ENCODE measurements at places on chromosomes 3 and 15.
A peak's percentile ranks its signal among the peaks of the same experiment; 100 is the strongest.

DNA sequence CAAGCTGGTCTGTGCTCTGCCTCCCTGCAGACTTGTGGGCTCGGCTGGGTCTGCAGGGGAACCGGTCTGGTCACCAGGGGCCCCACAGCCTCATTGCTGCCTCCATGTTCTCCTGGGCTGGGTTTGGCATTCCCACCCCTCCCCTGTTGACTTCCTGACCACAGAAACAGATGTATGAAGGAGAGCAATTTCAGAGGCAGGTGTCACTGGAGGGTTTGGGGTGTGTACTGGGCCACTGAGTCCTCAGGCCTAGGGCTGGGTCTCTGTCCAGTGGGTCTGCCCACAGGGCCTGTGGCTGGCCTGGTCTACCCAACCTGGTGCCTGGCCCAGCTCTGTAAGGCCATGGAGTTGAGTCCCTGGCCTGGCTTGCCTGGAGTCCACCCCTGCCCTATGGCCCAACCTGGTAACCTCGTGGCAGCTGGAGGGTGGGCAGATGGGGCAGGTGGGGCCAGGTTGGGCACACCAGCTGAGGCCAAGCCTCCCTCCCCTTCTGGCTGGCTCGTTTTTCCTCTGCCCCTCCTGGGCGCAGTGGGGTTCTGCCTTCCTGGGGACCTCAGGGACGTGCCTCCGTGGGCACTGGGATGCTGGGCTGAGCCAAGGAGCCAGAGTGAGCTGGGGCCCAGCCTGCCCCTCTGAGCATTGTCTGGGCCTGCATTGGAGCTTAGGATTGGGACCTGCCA lies 20.8 kb downstream of the PLXNA1 start:
- no peak for DNase-seq

DNA sequence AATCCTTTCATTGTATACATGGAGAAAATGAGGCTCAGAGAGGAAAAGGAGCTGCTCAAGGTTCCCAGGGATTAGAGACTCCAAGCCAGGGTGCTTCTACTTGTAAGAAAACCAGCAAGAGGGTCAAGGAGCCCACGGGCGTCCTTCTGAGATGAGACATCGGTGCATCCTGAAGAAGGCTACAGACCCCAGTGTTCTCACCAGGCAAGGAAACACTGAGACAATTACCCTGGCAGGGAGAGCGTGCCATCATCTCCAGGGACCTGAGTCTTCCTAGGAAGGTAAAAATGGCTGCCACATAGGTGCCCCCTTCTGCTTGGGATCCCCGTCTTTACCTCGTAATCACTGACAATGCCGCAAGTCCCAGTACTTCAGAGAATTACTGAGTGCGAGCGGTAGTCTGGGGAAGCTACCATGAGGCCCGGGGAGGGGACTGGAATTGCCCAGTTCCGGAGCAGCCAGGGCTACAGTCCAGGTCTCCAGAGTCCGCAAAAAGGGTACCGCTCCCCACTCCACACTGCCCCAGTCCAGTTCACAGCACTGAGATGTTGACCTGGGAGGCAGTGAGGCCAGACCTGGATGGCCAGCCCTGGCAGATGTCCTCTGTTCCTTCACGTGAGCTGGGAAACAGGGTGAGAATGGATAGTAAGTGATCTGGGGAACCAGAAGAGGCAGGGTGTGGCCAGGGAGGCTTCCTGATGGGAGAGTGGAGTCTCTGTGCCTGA lies 164.7 kb upstream of the SMAD3 start:
- no peak for DNase-seq

GRCh38 chr3:2468816-2469215 lies 370.1 kb downstream of the CNTN4 start:
- no peak for DNase-seq

GRCh38 chr3:172203522-172204258 lies 164.3 kb downstream of the FNDC3B start:
- no peak for DNase-seq

DNA sequence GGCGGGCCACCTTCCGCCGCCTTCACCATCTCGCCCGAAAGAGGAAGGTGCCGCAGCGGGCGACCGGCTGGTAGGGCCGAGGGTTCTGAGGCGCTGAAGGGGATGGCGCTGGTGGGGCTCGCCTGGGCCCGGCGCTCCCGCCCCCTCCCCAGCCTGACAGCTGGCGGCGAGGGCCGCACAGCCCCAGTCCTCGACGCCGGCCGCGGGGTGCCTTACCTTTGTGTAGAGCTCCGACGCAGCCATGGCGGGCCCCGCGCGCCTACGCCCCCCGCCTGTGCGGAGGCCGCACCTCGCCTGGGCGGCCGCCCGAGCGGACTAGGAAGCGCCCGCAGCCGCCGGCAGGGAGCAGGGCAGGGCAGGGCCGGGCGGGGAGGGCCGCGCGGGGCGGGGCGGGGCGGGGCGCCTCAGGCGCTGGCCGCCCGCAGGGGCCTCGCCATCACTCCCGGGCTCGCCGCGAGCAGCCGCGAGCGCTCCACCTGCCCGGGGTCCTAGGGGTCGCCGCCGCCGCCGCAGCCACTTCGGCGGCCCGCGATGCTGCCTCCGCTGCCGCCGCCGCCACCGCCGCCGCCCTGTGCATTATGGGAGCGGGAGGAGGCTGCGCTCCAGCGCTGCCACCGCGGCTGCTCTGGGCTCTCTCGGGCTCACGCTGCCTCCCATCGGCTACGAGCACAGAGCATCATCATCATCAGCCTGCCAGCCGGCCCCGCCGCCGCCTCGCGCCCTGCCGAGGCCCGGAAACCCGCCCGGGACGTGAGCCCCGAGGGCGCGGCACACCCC lies at the start of gene MYO5A:
MYO5A (minus strand) TSS at position 317 of the 777 bp plus-strand sequence; CDS start at position 243, 74 bp downstream.
- peak; percentile 63 for DNase-seq

DNA sequence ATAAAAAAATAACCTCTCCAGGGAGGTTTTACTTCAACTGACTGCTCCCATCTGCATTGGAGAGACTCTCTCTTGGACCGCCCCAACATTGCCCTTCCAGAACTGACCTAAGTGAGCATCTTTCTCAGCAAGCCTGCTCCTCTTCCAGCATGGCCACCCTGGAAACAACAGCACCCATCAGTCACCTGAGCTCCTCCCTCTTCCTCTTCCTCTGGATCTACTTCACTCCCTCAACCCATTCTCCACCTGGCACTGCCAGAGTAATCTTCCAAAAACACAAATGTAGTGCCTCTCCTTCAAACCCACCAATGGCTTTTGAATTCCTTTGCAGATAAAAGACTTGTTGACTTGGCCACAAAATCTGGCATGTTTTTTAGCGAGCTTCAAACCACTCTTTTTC lies 128.8 kb upstream of the NR2F2 start:
- DNase-seq: no peak

- DNase-seq: peak; percentile 83
Observed at GRCh38 chr3:157248590-157249422, 88.9 kb upstream of the CCNL1 start.

GRCh38 chr3:153976891-153977554 lies 144.2 kb upstream of the ARHGEF26 start:
- DNase-seq: peak; percentile 16

- no peak for DNase-seq
Observed at GRCh38 chr15:51629612-51630011, 7.0 kb upstream of the DMXL2 start.

DNA sequence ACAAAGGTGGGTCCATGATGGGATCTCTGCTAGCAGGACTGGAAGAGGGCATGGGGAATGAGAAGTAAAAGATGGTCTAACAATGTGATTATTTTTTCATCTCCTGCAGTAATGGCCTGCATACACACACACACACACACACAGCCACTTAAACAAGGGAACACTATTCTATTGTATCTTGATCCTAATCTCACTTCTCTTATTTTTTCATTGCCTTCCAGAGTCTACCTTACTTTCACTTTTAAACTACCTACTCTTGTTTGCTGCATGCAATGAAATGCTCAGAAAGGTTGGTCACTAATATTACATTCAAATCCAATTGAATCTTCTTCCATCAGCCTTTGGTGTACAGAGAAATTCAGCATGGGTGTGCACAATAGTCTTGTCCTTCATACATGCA lies 853.8 kb downstream of the IGSF11 start:
- no peak for DNase-seq

DNA sequence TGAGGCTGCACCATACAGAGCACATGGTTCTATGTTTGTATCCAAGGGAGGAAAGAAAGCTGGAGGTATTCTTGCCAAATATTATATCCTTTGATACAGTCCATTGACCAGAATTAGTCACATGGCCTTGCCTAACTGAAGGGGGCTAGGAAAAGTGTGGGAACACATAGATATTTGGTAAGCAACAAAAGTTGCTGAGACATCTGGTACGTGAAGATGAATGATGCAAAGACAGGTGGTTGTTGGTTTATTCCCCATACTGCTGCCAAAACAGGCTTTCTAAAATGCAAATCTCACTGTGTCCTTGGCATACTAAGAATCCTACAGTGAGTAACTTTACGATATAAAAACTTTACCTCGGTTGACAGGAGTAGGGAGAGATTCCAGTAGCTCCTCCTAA lies 162.2 kb downstream of the VGLL3 start:
- no peak for DNase-seq

DNA sequence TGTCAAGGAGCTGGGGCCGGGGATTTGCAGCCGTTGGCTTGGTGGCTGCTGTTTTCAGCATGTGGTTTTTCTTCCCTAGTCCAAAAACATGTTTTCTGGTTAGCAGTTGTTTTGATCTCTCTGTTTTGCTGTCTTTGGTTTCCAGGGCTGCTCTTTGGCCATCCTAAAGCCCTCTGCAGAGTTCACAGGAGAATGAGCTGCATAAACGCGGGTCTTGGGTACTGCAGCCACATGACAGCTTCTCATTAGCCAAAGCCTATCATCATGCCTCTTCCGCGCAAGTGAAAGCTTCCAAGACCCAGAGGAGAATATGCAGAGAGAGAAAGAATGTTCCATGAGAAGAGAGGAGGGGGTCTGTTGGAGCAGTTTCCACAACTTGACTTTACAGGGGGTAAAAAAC lies 138.5 kb downstream of the NTRK3 start:
- no peak for DNase-seq

DNA sequence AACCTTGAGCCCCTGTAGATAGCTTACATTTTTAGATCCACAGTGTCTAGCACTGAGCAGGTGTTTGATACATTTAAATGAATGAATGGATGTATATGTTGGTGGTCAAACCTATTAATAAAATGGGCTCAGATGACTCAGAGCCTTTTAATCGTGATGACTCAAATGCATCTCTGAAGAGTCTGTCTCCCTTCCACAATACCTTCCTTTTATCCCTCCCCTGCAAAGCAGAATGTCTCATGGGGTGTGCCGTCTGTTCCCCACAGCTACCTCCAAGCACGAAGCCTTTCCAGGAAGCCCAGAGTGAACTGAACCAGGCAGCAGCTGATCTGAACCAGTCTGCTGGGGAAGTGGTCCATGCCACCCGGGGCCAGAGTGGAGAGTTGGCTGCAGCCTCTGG lies 303.5 kb upstream of the TPM1 start:
- peak; percentile 58 for DNase-seq

DNA sequence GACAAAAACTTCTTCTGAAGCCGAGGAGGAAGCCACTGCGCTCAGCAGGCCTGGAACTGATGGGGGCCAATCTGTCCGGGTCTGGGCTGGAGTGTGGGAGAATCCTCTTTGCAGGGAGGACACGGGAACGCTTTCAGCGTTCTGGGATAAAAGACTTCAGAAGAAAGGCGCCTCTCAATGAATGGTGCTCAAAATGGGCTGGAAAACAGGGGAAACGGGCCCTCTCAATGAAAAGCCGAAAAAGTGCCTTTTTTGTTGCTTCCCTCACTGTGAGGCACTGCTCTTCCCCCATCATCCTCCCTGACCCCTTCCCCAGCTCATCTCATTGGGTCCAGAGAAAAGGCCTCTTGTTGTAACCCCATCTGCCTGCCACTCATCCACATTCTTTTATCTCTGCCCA lies 119.5 kb upstream of the LRIG1 start:
- no peak for DNase-seq

DNA sequence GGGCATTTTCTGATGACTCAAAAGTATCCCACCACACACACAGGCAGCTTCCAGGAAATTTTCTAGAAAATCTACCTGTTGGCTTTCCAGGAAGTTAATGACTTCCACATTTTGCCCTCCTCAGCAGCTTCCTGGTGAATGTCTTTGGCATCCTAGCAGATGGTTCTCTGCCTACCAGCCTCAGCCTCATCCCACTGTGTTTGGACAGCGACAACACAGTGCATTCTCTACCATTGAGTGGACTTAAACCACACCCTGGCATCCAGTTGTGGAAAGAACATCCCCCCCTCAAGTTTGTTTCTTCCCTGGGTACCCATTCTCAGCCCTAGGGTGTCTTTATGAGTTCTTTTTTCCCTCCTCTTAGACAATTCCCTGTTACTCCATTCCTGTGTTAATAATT lies 50.8 kb upstream of the GADL1 start:
- DNase-seq: no peak

- no peak for DNase-seq
Observed at GRCh38 chr15:46467041-46467440, 832.2 kb downstream of the SQOR start.

- peak; percentile 23 for DNase-seq
Observed at GRCh38 chr3:114274929-114275328, 18.9 kb upstream of the TIGIT start.

- no peak for DNase-seq
Observed at GRCh38 chr15:99425657-99426301, 140.0 kb upstream of the MEF2A start.

- DNase-seq: no peak
Observed at GRCh38 chr3:42552830-42553229, 28.9 kb downstream of the SEC22C start.

- DNase-seq: no peak
Observed at GRCh38 chr3:127033786-127034185, 50.9 kb downstream of the PLXNA1 start.

GRCh38 chr3:161103776-161104385 lies 1.3 kb downstream of the B3GALNT1 start:
- DNase-seq: no peak

DNA sequence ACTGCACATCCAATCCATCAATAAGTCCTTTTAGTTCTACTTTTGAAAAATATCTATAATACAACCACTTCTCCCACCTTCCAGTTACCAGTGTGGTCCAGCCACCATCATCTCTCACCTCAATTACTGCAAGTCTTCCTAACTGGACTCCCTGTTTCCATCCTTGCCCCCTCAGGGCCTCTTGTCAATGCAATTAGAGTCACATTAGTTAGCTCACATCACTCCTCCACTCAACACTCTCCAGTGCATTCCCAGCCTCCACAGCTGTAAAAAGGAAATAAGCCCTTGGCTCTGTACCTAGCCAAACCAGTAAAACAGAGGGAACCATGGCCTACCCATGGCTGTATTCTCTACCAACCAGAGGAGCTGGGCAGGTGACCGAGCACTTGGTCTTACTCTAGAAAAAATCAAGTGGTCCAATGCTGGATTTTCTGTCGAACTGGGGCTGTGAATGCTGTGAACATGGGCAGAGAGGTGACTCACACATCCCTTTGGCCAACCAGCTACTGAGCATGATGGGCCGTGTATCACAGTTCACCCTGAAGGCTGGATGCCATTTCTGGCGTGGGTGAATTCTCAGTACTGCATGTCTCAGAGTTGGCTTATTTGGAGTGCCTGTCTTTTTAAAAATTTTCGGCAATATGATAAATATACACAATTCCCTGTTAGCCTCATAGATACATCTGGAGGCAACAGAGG lies 62.5 kb upstream of the C15orf61 start:
- no peak for DNase-seq

DNA sequence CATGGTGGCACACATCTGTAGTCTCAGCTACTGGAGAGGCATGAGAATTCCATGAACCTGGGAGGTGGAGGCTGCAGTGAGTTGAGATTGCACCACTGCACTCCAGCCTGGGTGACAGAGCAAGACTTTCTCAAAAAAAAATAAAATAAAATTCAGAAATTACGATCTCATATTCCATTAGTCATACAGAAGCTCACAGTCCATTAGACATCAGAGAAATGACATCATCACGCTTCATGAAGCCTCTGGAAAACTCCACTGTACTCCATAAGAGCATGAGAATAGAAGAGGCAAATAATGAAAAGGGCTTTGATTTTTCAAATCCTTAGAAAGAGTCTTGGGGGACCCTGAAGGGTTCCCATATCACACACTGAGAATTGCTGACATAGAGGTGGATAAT lies 145.0 kb upstream of the MITF start:
- no peak for DNase-seq
